ENCODE measurements at places on chromosomes 5 and 9. TPM values are rescaled to one million over a fixed set of nuclear protein-coding genes. Genes with fewer than 3 reads are reported as not detected.

ARL14EPL gene
- 0.19 TPM for total RNA-seq

OR5C1 gene
- total RNA-seq = not detected

UNC5A gene
- 0.61 TPM for total RNA-seq

BARX1 gene
- 12.9 TPM for total RNA-seq

PARP8 gene
- total RNA-seq = 0.07 TPM

NMUR2 gene
- 0.09 TPM for total RNA-seq

TEX53 gene
- not detected for total RNA-seq

BTNL9 gene
- 1.2 TPM for total RNA-seq

PCDHB5 gene
- 1.2 TPM for total RNA-seq

GMCL2 gene
- total RNA-seq = not detected

MEGF9 gene
- total RNA-seq = 19.3 TPM

C1QTNF3 gene
- 0.26 TPM for total RNA-seq

C5orf47 gene
- total RNA-seq = not detected

DMRT3 gene
- total RNA-seq = not detected

NTRK2 gene
- not detected for total RNA-seq

Data from A549 treated with Mapracorat at 1 μM for 4 hours (cell line).